ENCODE measurements at places on chromosomes 3 and 15.

DNA sequence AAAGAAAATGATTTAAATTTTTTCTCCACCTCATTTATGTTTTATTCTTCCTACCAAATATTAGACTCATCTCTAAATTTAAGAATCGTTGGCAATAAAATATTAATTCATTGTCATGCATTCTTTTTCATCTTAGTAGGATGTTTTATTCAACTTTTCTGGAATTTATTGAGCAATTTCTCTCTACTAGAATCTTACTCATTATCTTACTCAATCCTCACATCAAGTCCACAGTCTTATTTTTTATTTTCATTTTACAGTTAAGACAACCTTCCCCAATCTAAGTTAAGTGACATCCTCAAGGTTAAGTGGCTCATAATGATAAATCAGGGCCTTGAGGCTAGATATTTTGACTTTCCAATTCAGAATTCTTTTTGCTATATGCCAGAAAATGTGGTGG lies 15.9 kb upstream of the ALDH1A2 start:
- DNase-seq = no peak

GRCh38 chr3:131454501-131454900 lies 48.3 kb downstream of the MRPL3 start:
- DNase-seq = no peak

GRCh38 chr3:66520724-66521123 lies 19.9 kb upstream of the LRIG1 start:
- no peak for DNase-seq

- no peak for DNase-seq
Observed at GRCh38 chr15:40104296-40104864, 4.3 kb downstream of the BMF start.

- DNase-seq = no peak
Observed at GRCh38 chr3:130393594-130393993, 48.1 kb downstream of the COL6A5 start.

DNA sequence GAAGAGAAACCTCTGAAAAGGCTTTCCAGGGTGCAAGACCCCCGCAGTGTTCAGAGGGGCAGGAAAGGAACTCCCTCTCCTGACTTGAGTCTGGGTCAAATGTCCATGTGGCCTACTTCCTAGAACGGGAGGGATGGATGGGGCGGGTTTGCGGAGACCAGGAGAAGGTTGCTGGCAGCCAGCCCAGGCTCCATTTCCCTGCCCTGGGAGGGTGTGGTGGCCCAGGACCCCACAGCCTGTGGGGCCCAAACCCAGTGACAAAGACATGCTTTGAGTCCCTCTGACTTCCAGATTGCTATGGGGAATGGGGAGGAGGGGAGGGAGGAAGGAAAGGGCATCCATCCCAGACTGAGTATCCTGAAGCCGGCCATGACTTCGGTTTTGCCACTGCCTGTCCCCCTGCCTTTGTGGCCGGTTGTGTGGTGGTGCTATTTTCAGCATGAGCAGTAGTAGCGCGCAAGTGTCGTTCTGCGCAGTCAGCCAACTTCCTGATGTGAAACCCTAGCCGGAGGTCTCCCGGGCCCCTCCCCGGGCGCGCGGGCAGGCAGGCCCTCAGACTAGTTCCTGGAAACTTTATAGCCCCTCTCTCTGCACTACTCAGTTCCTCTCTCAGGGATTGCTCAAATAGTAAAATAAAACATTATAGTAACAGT lies 24.4 kb downstream of the MAGEF1 start:
- no peak for DNase-seq

DNA sequence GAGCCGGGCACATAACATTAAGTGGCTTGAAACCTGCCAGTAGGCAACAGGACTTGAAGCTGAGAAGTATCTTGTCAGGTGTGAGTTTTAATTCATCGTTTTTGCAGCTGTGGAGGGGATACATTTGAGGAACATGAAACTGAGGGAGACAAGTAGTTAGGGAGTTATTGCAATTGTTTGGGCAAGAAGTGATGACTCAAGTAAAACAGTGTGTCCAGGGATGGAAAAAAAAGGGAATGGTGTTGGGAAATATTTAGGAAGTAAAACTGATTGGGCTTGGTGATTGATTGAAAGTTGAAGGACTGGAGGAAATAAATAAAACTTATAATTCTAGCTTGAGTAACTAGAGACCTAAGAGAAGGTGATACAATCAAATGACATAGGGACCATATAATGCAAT lies 85.5 kb downstream of the NCEH1 start:
- DNase-seq = no peak

GRCh38 chr15:80326270-80326669 lies 74.3 kb upstream of the CTXND1 start:
- no peak for DNase-seq

DNA sequence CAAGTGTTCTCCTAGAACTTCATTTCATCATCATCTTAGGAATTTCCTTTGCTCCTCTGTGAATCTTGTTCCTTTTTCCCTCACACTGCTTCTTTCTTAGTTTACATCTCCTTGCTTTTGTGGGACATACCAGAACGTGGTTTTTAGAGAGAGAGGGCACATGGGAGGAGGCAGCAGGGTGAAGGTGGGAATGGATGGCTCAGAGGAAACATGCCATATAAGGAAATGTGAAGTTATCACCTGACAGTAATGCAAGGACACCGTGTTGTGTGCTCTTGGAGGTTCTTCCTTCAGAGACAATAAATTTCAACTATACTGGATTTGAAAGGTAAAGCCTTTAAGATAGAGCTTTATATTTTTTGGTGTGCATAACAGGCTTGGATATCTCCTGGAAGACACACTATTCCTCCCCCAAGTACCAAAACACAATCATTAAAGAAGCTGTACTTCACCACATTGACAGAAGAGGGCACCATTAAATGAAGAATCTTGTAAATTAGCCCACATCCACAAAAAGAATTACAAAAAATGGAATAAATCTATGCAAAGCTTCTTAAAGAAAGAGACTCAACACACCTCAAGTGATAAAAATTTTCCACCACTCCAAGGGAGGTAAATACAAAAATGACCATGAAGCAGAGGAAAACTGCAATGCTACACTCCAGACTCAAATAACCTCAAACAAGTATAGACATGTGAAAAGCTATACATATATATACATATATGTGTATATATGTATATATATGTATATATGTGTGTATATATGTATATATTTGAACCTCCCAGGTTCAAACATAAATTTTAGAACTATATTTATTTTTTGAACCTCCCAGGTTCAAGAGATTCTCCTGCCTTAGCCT lies 26.1 kb downstream of the RPL39L start:
- no peak for DNase-seq

DNA sequence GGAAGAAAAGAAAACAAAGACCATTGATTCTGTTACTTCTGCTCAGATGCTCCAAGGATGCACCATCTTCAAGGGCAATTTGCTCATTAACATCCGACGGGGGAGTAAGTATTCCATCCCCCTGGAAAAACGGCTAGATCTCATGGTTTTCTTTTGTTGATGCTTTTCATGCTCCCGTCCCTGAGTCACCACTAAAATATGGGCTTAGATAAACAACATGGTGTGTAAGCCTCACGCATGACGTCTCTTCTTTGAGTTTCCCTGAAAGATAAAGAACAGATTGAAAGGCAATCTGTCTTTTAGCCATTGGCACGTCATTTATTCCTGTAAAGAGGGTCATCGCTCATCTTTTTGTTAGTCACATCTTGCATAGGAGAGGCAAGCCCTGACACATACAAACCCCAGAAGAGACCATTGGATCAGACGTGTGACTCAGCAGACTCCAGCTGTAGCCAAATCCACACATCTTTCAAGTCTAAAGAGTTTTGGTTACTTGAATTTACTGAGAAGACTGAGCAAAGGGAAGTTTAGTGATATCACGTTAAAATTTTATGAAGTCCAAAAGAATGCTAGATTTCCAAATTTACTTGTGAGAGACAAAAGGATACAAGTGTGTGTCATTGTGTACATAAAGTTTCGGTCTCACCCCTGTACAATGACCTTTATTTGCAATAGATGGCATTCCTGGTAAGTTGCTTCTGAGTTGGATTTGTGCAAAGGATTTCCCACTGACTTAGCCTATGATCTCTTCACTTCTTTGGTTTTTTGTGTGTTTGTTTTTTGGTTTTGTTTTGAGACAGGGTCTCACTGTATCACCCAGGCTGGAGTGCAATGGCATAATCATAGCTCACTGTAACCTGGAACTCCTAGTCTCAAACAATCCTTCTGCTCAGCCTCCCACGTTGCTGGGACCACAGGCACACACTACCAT lies 110.5 kb downstream of the PGPEP1L start:
- no peak for DNase-seq

GRCh38 chr3:99950921-99951320 lies 133.3 kb downstream of the CMSS1 start:
- DNase-seq = no peak

DNA sequence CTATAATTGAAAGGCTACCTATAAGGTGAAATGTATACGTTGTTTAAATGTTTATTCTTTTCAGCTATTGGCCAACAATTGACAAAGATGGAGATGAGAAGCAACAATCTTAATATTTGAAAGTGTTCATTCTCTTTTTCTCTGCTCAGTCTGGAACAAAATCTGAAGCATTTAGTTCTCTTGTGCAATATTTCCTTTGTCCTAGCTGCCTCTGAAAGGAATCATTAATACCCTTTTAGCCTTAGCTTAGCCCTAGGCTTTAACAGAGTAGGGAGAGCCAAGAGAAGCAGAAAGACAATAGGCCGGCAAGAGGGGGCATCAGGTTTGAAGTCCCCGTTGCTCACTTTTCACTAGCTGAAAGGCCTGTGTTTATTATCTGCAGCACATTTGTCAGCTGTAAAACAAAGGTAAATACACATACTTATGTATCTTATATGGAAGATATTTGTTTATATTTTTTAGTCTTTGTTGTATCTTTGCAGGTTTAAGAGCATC lies 422.5 kb upstream of the SEMA6D start:
- no peak for DNase-seq

DNA sequence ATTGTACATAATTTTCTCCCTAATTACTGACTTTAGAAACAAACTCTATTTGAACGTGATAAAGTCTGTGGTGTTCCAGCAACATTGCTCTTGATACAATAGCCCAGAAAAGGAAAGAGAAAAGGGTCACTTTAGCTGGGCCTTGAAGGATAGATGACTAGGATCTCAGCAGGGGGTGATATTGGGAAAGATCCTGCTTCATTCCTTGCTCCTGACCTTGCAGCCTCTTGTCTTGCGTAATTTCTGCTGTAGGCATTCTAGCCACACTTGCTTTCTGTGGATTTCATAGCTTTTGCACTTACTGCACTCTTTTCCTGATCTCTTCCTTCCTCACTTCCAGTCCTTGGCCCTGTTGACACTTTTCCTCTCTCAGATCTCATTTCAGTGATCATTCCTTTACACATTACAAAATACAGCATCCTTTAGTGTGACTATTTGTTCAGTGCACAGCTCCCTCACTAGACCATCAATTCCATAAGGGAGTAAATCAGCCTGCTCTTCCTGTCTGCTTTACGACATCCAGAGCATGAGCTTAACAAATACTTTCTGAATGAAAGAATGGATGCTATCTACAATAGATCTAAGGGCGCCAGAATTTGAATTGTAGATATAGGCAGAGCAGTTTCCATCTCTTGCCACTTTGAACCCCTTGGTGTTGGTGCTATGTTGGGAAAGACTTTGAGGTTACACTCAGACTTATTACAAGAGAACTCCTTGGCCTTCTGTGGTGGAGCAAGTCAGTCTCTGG lies 559.6 kb upstream of the MDFIC2 start:
- DNase-seq = no peak

DNA sequence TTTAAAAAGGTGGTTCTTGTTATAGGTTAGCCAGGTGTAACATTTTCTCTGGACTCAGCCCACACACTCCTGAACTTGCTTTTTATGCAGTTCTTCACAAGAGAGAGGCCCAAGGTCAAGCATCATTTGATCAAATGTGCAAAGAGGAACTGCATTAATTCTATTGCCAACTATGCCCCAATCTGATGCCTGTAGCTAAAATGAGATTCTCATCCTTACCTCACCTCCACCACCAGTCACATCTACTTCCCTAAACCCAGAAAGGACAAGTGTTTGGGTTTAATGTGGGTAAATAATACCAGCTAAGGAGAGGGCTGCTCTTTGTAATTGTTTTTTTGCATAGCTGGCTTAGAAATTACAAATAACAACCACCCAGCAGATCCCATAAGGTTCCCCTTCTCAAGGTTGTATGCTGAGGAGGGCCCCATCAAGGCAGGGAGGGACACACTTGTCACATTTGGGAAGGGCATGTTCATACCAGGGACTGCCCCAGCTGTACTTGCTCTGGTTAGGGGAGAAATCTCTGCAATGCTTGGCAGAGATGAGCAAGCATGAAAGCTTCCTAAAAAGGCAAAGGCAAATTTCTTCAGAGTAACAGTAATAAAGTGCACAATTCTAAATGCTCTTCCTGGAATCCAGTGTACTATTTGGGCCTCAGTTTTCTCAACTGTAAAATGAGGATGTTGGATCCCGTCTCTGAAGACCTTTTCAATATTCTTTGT lies 76.2 kb downstream of the TGFBR2 start:
- DNase-seq = no peak

- DNase-seq = no peak
Observed at GRCh38 chr15:31320022-31320421, 6.6 kb upstream of the KLF13 start.

DNA sequence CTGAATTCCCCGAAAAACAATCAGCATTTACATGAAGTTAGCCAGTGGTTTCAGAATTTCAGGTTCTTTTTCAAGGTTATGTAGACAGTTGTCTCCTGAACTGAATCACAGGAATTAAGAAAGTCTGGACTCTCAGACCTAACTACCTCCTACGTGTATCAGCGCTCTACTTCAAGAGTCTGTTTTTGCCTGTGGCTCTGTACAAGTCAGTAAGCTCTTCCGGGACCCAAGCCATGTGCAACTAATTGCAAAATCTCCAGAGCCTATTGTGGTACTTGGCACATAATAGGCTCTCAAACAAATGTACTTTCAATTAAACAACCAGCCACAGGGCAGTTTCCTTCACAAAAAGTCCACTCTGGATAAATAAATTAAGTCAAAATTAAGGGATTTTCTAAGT lies 414.2 kb downstream of the PDCD6IP start:
- DNase-seq = no peak

- no peak for DNase-seq
Observed at GRCh38 chr3:177119829-177120228, 77.5 kb downstream of the TBL1XR1 start.

GRCh38 chr3:57998366-57999283 lies 9.6 kb upstream of the FLNB start:
- no peak for DNase-seq

GRCh38 chr3:172717493-172718088 lies 6.7 kb upstream of the NCEH1 start:
- no peak for DNase-seq

GRCh38 chr3:146184241-146185015 lies 23.4 kb upstream of the PLOD2 start:
- no peak for DNase-seq

- peak; percentile 88 for DNase-seq
Observed at GRCh38 chr15:38670128-38671005, 105.8 kb upstream of the RASGRP1 start.

GRCh38 chr3:112672716-112673541 lies 32.0 kb upstream of the CCDC80 start:
- DNase-seq = no peak

DNA sequence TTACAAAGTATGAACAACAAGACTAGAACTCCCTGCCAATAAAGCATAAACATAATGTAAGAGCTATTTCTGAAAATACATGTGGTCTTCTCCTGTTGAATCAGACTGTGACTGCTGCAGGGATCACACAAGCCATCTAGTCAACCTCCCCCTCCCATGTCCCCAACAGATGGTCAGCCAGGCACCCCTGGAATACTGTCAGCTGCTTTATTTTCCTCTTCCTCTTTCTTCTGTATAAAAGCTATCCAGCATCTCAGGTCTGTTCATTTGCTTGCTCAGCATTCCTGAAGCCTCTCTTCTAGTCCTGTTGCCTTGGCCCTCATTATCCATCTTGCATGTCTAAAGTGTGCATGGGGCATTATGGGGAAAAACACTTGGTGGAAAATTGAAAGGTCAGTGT lies 6.5 kb upstream of the MINDY4B start:
- DNase-seq = no peak
